Activated gamma-delta T cell (primary cell): ENCODE measurements at places on chromosomes 12 and 14.

- no peak for DNase-seq
These were observed 157.1 kb downstream of the PLCZ1 start for GRCh38 chr12:18580706-18581105.

DNA sequence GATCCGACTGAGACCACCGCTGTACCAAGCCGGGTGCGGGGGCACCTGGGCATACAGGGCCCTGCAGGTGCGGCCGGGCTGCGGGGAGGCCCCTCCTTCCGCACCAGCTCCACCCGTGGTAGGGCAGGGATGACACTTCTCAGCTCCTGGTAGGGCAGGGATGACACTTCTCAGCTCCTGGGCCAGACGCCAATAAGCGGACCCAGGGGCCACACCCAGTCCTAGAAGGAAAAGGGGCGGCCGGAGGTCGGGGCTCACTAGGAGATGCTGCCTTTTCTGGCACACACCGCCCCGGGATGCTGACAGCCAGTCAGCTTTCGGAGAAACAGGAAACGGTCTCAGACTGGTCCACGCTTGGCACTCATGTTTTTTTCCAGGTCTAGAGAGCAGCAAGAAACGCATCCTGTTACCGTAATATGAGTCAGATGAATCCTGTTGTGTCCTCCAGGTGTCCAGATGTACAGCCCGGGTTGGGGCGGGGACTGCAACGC is 34.8 kb downstream of the NFKBIA start:
- no peak for DNase-seq

GRCh38 chr12:58249610-58250009 is 308.2 kb downstream of the ATP23 start:
- no peak for DNase-seq

DNA sequence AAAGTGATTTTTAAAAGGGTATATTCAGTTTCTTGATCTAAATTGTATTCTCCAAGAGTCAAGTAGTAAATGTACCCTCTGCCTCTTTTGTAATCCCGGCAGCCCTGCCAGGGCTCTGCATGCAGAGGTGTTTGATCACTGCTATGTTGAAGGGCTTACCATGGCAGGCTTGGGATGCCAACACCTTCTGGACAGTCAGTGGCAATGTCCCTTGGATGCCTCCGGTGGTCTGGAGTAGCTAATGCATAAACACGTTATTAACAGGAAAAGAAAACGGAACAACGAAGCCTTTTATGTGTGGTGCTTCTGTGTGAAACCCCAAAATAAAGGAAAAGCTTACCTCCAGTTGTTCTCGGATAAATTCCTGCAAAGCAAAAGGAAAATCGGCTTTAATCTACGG is 19.9 kb downstream of the EIF2B2 start:
- DNase-seq = no peak

DNA sequence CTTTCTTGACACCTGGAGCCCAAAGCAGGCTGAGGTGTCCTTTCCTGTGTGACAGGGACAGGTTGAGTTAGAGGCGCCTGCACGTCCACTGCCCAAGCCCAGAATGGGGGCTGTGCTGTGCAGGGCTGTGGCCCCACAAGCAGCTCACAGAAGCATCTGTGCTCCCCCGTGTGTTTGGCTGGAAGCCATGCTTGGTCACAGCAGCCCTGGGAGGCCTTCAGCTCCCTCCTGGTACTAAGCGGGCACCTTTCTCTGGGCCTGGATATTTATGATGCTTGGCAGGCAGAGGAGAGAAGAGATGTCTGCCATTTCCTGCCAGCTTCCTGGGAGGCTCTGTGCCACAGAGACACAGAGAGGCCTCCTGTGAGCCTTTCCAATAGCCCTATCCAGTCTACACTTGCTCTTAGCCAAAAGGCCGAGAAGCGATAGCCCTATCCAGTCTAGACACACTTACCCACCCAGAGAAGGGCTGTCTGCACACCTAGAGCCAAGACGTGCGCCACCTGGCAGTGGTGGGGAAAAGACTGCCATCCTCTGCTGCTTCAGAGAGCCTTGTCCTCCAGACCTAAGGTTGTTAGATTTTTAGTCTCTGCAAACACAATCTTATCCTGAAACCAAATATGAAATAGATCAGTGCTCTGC is 117.4 kb downstream of the GCH1 start:
- DNase-seq = no peak

- no peak for DNase-seq
These were observed 54.2 kb downstream of the SIX6 start for GRCh38 chr14:60563113-60563512.

DNA sequence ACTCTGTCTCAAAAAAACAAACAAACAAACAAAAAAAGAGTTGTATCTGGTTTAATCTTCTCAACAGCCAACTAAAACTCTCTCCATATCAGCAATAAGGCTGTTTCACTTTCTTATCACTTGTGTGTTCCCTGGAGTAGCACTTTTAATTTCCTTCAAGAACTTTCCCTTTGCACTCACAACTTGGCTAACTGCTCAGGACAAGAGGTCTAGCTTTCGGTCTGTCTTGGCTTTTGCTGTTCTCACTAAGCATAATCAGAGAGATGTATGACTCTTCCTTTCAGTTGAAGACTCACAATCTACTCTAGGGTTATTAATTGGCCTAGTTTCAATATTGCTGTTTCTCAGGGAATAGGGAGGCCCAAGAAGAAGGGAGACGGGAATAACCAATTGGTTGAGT is 12.3 kb downstream of the NEMP1 start:
- DNase-seq = no peak

GRCh38 chr12:94071258-94071657 is 77.1 kb upstream of the PLXNC1 start:
- no peak for DNase-seq

- DNase-seq = no peak
These were observed 5.1 kb upstream of the USP30 start for GRCh38 chr12:109047081-109047805.

DNA sequence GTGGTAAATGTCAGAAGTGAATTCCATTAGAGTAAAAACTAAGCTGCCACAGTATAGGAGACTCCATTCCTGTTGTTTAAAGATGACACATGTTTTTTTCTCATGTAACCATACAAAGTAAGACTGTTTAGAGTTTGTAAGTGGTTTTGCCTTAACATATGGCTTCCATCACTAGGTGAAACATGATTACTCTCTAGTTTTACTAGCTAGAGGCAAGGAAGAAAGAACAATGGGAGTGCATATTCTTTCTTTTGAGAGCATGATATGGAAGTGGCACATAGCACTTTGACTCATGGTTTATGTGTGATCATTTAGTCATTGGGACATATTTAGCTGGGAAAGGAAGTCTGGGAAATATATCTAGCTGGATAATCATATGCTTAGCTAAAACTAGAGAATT is 7.7 kb downstream of the ATF7IP start:
- DNase-seq = no peak

- no peak for DNase-seq
These were observed 46.0 kb upstream of the TCL1A start for GRCh38 chr14:95759941-95760340.

DNA sequence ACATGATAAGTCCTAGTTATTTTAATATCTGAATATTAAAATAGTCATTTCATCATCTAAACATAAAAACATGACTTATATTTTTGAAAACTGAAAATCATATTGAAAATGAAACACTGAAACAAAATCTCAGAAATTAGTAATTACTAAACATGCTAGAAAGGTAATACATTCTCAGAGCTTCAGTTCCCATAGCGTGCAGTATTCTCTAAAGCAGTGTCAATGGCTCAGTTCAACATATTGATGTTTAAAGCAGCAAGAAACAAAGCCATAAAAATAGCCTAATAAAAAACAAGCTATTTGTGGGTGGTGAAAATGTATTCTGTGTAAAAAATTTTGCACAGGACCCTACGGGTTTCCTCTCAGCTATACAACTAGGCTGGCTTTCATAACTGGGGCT is 1337.4 kb downstream of the FSCB start:
- no peak for DNase-seq

GRCh38 chr12:48125985-48126384 is 6.8 kb downstream of the PFKM start:
- no peak for DNase-seq

DNA sequence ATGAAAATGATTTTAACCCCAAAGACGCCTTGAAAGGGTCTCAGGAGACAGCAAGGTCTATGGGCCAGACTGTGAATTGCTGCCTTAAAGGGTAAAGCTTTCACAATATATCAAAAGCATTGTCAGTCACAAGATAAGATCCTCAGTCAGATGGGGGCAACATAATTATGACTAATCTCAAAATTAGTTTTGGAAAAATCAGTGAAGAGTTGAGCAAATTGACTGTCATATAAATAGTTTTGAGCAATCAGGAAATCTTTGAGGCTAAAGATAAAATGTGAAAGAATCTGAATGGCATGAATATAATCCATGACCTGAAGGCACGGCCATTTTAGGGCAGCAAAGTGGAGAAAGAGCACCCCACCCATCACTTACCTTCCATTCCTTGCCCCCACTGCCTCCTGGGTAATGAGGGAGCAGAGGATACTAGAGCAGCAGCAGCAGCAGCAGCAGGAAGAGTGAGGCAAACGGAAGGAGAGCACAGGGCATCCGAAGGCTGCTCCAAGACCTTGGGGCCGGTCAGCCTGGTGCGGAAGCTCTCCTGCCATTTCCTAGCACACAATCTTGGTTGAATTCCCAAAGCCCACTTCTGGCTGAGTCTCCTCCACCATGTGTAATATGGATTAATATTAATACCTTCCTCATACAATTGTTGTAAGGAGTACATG is 7.0 kb downstream of the STON2 start:
- DNase-seq = no peak
